Activated CD4-positive, alpha-beta T cell treated with anti-CD3 and anti-CD28 coated beads, Interleukin-2, amount 10 ng/mL, durations not matched to agents 7 days and 5 days (primary cell): ENCODE measurements at places on chromosomes 3 and 15. TPM values are rescaled to one million over a fixed set of nuclear protein-coding genes. Genes with fewer than 3 reads are reported as not detected.

The GOLGA6L10 gene
- total RNA-seq, result 0.97 TPM

The SKOR1 gene
- 0.29 TPM for total RNA-seq

The CIB2 gene
- total RNA-seq, result 0.55 TPM

The SNX22 gene
- 0.60 TPM for total RNA-seq

The TICRR gene
- total RNA-seq, result 29.8 TPM

The IL12A gene
- not detected for total RNA-seq
